ENCODE measurements at places on chromosomes 7 and 10.
A peak's percentile ranks its signal among the peaks of the same experiment; 100 is the strongest.

- DNase-seq, result no peak
Observed at GRCh38 chr7:122289426-122289825, 15.1 kb downstream of the FEZF1 start.

DNA sequence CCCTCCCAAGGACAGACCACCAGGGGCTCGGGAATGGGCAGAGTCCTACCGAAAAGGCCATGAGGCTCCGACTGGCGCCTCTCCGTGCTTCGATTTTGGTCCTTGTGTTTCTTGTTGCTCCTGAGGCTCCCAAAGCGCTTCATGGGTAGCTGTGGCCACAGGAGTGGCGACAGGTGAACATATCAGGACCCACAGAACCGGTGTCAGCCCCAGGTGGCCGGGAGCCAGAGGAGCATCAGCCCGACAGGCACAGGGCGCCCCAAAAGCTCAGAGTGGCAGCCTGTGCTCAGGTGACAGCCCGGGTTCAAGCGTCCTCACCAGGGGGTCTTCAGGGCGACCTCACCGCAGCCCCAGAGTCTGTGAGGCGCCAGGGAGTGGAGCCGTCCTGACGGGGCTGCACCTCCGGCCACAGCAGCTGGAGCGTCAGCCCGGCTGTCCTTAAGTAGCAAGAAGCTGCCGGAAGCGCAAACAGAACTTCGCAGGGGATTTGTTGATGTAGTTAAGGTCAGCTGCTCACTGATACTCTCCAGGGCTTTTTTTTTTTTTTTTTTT is 141.0 kb downstream of the PRKAG2 start:
- peak; percentile 56 for DNase-seq

DNA sequence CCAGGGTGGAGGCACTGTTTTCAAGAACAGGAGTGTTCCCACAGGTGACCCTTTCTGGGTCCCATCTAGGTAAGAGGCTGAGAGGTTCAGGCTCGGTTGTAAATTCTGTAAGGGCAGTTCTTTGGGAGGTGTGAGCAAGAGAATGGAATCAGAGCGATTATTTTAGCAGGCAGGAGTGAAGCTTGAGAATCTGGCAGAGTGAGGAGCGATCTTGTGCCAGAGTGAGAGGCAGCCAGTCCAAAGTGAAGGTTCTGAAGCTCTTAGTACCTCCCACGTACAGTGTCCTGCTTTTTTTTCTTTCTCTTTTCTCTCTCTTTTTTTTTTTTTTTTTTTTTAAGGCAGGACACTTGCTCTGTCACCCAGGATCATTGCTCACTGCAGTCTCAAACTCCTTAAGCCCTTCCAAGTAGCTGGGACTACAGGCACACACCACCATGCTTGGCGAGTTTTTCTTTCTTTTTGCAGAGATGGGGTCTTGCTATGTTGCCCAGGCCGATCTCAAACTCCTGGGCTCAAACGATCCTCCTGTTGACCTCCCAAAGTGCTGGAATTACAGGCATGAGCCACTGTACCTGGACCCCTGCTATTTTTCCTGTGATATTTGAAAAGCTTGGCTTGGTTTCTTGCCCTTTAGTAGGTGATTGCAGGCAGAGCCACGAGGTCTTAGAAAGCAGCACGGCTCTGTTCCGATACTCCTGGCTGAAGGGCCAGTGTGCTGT is 10.9 kb downstream of the POR start:
- no peak for DNase-seq

- DNase-seq, result no peak
Observed at GRCh38 chr10:131808370-131808930, 92.4 kb upstream of the PPP2R2D start.

DNA sequence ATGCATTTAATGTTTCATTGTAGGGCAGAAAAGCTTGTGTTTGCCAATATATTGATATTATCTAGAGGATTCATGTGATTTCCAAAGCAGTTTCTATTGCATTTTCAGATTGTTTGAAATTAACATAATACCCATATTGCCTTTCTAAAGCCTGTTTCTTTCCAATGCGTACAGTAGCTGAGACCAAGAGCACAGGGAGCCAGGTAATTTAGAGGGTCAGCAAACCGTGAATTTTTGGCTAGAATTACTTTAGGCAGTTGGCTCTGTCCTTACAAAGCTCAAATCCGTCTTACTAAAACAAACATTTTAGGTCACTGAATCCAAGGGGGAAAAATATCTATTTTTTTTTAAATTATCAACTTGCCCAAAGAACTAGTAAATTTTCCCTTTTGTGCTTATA is 604.9 kb upstream of the ADARB2 start:
- peak; percentile 39 for DNase-seq

GRCh38 chr7:119572132-119572531 is 700.8 kb upstream of the KCND2 start:
- DNase-seq, result no peak

GRCh38 chr10:132833421-132834111 is 47.6 kb upstream of the NKX6-2 start:
- no peak for DNase-seq
